HT1080 (cell line): ENCODE measurements at places on chromosomes 5 and 9. TPM values are rescaled to one million over a fixed set of nuclear protein-coding genes. Genes with fewer than 3 reads are reported as not detected.

- DNase-seq: no peak
Observed at GRCh38 chr9:109914280-109915027, 134.5 kb downstream of the PALM2AKAP2 start.

- DNase-seq: no peak
Observed at GRCh38 chr5:33905381-33905780, 13.6 kb upstream of the ADAMTS12 start.

The DBH gene
- total RNA-seq: not detected in 2 replicates

- DNase-seq: no peak
Observed at GRCh38 chr5:57832875-57833274, 350.3 kb upstream of the ACTBL2 start.

DNA sequence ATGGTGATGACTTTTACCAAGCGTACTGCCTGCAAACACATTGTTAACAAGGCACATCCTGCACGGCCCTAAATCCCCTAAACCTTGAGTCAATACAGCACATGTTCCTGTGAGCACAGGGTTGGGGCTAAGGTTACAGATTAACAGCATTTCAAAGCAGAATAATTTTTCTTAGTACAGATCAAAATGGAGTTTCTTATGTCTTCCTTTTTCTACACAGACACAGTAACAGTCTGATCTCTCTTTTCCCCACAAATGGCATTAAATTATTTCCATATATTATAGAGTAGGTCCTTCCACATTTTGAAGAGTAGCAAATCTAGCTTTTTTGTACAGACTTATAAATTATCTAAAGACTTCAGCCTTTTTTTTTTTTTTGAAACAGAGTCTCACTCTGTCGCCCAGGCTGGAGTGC, 1.6 kb upstream of the TMEM141 start:
- DNase-seq: no peak

GRCh38 chr5:76337953-76338451, 65.1 kb upstream of the IQGAP2 start:
- DNase-seq: peak; percentile 67

DNA sequence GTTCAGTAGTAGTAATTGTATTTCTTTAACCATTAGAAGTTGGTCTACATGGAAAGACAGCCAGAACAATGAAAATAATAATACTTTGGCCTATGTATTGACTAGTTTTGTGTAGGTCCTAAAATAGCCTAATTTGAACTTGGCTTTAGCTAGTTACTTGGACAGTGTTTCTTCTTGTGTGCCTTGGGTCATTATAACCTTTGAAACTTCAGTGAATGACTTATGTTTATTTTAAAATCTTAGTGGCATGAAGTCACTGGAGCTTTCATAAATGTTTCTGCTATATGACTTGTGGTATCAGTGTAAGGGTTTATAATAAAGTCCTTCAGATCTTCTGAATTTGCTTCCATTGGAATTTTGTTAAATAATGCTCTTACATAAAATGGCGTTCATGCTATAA, 2.6 kb upstream of the FAM120AOS start:
- DNase-seq: no peak

- no peak for DNase-seq
Observed at GRCh38 chr5:3276896-3277295, 318.7 kb upstream of the IRX1 start.

- no peak for DNase-seq
Observed at GRCh38 chr5:125257997-125258396, 511.6 kb upstream of the ZNF608 start.

- DNase-seq: peak; percentile 31
Observed at GRCh38 chr5:72314571-72315172, 5.4 kb downstream of the MRPS27 start.

The SH3PXD2B gene
- 5.3 and 6.4 TPM in 2 replicates for total RNA-seq

The NKD2 gene
- not detected in 2 replicates for total RNA-seq

DNA sequence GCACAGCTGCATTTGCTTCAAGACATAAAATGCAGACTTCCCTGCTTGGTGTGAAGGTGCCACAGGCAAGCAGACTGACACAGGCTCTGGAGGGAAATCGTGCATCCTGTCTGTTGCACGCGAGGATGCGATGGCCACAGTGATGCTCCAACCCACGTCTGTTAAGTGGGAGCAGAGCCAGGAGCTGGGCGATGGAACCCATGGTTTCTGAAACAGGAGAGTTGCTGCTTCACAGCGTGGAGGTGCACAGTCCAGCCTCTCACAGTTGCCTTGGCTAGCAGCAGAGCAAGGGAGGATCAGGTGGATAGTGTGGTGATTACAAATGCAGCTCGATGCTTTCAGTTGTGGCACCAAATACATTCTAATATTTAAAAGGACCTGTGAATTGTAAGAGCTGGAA, 108.8 kb downstream of the TENT4A start:
- DNase-seq: no peak

The FGF1 gene
- 4.0 and 7.2 TPM in 2 replicates for total RNA-seq

The FCN2 gene
- not detected in 2 replicates for total RNA-seq

GRCh38 chr9:93194221-93194625, 10.3 kb downstream of the WNK2 start:
- no peak for DNase-seq

DNA sequence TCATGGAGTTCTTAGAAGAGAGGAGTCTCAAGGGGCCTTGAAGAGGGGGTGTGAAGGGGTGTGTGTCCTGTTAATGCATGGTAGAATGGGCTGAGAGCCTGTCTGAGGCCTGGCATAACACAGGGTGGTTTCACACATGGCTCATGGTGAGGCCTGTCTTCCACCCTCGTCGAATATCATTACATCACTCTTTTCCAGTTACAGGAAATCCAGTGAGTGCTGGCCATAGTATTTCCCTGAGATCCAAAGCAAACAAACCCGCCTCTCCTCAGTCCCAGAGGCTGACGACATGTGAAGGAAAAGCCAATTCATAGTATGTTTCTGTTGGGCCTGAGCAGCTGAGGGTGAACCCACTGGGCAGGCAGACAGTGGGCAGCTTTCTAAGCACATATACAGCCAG, 159.4 kb upstream of the NR3C1 start:
- DNase-seq: peak; percentile 61

GRCh38 chr9:18890372-18890771, 142.6 kb downstream of the SAXO1 start:
- peak; percentile 28 for DNase-seq

The CBY3 gene
- total RNA-seq: not detected in 2 replicates

The C5orf52 gene
- not detected in 2 replicates for total RNA-seq

- no peak for DNase-seq
Observed at GRCh38 chr5:107887166-107887943, 216.6 kb upstream of the EFNA5 start.

DNA sequence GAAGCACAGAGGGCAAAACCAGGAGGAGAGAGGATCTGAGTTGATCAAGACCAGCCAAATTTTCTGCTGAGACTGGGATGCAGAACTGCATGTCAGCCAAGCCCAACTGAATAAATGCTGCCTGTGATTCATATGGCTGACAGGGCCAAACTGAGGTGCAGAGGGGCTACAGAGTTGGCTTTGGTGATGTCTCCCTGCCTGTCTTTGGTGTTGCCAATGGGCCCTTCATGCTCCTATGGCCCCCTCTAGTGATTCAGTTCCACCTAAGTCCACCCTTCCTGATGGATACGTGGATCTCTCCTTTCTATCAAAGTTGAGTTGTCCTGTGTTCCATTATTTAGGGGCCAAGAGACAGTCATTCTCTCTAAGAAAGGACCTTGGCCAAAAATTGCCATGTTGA, 163.6 kb upstream of the TLE4 start:
- peak; percentile 6 for DNase-seq

DNA sequence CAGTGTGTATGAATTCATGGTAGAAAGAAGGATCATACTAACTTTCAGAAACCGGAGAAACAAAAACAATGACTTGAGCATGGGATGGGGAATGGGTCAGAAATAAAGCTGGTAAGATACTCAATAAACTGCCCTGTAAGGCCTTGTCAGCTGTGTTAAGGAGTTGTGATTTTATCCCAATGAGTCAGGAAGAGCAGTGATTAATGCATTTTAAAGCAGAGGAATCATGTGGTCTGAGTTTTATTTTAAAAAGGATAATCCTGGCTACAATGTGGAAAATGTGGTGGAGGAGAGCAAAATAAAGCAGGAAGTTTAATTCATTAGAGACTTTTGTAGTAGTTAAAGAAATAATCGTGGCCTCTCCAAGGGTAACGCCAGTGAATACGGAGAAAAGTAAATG, 28.7 kb downstream of the DHX29 start:
- DNase-seq: peak; percentile 24

DNA sequence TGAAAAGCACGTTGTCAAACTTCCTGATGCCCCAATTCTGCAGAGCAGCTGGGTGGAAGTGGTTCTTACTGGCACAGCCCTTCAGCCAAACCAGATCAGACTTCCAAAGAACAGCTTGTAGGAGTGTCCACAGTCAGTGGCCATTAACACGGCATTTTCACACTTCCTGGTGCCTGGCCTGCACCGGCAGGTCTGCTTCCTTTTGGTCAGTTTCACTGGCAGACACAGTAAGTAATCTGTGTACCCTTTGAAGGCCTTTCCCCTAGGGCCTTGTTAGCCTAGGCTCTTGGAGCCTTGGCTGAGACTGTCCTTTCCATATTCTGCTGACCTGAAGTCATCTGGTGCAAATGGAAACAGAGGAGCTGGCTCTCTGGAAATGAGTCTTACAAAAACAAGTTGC, 297.5 kb upstream of the TNC start:
- no peak for DNase-seq

GRCh38 chr9:99092643-99093491, 12.0 kb upstream of the TGFBR1 start:
- no peak for DNase-seq

DNA sequence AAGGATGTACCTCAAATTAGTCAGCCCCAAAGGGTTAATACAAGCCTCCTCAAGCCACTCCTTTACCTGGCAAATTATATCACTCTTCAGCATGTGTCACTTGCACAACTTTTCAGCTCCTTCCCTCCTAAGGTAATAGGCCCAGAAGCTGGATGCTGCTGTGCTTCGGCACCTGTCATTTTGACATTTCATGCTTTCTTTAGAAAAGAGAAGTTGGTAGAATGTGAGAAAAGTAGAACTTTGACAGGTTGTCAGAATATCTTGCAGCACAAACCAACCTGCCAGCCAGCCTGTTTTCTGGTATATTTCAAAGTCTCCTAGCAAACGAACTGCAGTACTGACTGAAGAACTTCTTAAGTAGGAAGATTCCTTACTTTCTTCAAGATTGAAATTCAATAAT, 2136.9 kb downstream of the MAT2B start:
- DNase-seq: no peak

GRCh38 chr5:169450464-169450863, 133.1 kb upstream of the SPDL1 start:
- no peak for DNase-seq

DNA sequence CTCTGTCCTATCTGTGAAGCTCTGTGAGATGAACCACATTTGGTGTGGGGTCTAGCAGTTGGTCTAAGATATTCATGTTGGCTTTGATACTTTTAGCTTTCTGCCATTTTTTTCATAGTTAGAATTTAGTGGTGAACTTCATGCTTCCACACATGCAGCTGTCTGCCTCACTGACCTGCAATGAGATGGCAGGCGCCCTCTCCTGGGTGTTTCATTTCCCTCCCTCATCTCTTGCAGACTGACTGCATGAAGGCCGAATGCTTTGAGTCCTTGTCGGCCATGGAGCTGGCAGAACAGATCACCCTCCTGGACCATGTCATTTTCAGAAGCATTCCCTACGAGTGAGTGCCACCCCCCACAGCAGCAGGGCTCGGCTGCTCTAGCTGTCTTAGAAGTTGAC, 26.1 kb upstream of the CKMT2 start:
- peak; percentile 11 for DNase-seq

GRCh38 chr9:82037126-82037525, 48.6 kb downstream of the SPATA31D1 start:
- DNase-seq: no peak

GRCh38 chr5:108543486-108543885, 161.6 kb upstream of the FBXL17 start:
- no peak for DNase-seq

DNA sequence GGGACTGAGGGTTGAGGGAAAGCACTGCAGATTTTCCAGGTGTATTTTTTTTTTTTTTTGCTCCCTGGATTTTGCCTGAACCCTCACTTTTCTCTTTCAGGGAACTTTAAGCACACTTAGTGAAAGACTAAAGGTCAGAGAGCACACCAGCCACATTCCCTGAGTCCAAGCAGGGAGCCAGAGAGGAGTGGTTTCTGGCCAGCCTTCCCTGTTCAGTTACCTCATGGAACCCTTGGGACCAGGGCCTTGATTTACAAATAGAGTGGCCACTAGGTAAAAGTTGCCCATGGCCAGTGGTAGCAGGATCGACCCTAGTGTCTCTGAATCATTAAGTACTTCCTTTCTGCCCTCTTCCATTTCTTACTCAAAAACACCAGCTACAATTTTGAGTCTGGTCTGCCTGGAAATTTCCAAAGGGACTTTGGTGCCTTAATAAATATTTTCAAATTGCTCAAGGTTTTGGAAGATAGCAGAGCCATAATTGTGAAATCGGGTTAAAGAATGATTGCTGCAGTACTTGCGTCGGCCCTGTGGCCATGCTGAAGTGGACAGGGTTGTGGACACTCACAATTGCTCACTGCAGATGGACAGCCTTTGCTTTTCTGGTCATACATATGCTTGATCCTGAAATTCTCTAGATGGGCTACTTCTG, 14.5 kb downstream of the PALM2AKAP2 start:
- DNase-seq: no peak

The ZNF366 gene
- total RNA-seq: not detected in 2 replicates

The GABRA6 gene
- total RNA-seq: 1.9 and 2.9 TPM in 2 replicates

The LCP2 gene
- total RNA-seq: 0.50 TPM in 1 of 2 replicates, not detected in the other

GRCh38 chr9:130423272-130423671, 21.5 kb upstream of the ASS1 start:
- no peak for DNase-seq

DNA sequence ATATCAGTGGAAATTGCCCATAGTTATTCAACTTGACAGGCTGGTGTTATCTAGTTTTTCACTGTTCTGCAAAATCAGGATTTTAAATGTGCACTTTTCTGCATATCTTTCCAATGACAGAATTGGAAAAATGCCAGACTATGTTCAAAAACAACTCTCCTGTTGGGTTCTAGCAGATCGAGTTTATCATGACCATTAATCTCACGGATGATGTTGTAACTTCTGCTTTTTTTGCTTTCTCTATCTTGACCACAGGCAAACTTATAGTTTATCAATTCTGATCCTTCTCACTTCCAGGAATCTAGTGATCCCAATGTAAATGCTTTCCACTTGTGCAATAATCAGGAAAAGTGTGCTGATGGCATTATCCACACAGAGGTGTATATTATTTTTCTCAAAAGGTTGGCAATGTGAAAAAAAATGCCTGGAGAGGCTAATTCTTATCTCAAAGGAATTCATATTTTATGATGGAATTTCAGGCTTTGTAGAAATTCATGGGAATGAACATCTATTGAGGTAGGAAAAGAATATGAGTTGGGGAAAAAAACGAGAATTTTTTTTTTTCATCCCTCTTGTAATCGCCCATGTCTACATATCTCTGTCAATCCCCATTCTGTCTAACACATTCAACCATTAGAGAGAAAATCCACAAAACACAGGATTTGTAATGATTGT, 73.6 kb upstream of the DAB2 start:
- peak; percentile 23 for DNase-seq

The TUBB4B gene
- total RNA-seq: 624 and 993 TPM in 2 replicates

The IFNA21 gene
- total RNA-seq: not detected in 2 replicates

The HNRNPA0 gene
- 12.2 and 21.3 TPM in 2 replicates for total RNA-seq

The PCDHB7 gene
- 0.05 TPM in 1 of 2 replicates, not detected in the other for total RNA-seq

- no peak for DNase-seq
Observed at GRCh38 chr5:30725073-30725472, 468.4 kb upstream of the CDH6 start.
